ENCODE measurements at places on chromosomes 13 and 19.

GRCh38 chr19:33482476-33482875, 39.1 kb downstream of the PEPD start:
- no peak for DNase-seq

DNA sequence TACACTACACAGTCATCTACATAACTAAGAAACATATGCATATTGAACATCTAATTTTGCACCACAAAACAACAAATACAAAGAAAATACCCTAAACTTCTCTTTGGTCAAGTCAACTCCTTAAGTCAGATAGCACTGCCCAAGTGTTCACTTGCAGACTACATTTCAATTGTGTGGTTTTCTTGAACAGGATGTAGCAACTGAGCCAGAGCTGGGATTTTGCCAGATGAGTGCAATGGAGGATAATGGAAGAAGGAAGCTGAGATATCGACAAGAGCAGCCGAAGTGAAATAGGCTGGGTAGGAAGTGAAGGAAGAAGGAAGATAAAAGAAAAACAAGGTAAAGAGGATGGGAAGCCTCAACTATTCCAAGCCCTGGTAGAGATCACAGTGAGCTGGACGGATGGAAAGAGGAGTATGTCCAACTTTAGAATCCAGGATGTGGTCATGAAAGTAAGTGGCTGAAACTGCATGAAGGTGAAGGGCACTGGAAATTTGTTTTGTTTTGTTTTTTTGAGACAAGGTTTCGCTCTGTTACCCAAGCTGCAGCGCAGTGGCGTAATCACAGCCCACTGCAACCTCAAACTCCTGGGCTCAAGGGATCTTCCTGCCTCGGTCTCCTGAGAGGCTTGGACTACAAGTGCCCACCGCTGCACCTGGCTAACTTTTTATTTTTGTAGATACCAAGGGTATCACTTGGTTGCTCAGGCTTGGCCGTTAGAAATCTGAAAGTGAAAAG, 15.0 kb downstream of the NUFIP1 start:
- no peak for DNase-seq

DNA sequence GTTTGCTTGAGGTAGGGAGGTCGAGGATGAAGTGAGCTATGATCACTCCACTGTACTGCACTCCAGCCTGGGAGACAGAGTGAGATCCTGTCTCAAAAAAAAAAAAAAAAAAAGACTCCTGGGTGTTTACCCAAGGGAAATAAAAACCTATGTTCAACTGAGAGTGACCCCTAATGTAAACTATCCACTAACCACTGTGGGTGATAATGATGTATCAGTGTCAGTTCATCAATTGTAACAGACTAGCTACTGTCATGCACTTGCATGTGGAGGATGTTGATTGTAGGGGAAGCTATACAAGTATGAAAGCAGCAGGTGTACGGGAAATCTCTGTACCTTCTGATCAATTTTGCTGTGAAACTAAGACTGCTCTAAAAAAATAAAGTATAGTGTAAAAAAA, 2.6 kb upstream of the CIB3 start:
- DNase-seq = no peak

DNA sequence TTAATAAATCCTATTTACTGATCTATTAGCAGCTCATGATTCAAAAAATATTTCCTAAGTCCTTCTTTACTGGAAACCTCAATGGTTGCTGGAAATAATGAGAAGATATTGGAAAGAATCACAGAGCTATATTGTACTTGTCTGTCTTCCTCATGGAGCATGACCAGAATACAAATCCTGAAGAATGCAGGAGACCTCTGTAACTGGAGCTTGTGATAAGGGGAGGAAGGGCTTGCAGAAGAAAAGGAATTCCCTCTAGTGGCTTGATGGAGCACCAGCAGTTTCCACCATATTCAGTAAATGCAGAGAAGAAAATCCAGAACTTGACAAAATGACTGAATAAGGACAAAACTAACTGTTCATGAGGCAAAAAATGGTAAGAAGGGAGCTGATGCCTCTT, 1333.1 kb downstream of the EFNB2 start:
- peak; percentile 14 for DNase-seq

GRCh38 chr13:74000876-74001275, 133.3 kb downstream of the KLF12 start:
- DNase-seq = no peak

DNA sequence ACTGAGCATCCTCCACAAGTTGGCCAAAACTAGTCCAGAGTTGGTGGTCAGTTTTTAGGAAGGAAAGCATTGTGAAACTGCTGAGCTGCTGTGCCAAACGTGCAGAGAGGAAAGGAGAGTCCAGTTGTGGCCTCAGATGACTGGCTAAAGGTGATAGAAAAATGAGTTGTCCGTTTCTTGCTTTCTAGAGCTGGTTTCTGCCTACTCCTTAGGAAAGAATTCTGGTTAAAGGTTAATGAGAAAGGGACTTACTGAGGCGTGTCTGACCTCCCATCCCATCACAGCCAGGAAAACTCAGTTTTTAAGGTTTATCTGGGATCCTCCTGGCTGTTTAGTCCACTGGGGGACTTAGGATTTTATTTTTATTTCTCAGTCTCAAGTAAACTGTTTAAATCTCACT, 1186.3 kb downstream of the UQCRFS1 start:
- DNase-seq = no peak

- no peak for DNase-seq
Measured at GRCh38 chr19:46471116-46471733, at the start of gene PNMA8A. Gene PNMA8A, minus strand, starts transcription at chr19:46471563. Its CDS starts 528 bp downstream, at chr19:46471035.

GRCh38 chr19:50657222-50657669, 8.0 kb downstream of the C19orf81 start:
- DNase-seq = no peak

DNA sequence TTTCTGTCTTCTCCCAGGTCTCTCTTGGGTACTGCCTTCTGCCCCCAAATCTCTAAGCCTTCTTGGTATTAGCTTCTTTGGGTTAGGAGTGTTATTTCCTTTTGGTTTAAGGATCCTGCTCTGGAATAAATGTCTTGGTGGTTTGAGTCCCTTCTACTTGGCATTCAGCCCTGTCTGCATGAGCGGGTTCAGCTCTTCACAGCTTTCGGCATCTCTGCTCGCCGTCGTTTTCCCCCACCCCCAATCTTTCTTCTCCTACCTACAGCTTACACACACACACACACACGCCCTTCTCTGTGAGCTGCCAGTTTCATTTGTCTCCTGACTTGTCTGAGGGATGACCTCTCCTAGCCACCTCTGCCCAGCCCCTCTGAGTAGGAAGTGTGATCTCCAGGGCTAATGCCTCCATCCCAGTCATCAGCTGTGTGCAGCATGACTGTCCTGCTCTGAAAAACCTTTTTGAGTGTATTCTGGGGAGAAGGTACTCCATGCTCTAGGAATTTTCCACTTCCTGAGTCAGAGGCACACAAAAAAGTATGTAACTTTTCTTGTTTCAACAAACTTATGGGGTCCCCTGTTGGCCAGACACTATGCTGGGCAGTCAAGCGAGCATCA, 4.7 kb downstream of the CNOT3 start:
- DNase-seq = no peak

GRCh38 chr13:109704771-109705635, 81.4 kb downstream of the IRS2 start:
- peak; percentile 77 for DNase-seq

GRCh38 chr13:49124693-49125304, 95.3 kb upstream of the MLNR start:
- DNase-seq = no peak

DNA sequence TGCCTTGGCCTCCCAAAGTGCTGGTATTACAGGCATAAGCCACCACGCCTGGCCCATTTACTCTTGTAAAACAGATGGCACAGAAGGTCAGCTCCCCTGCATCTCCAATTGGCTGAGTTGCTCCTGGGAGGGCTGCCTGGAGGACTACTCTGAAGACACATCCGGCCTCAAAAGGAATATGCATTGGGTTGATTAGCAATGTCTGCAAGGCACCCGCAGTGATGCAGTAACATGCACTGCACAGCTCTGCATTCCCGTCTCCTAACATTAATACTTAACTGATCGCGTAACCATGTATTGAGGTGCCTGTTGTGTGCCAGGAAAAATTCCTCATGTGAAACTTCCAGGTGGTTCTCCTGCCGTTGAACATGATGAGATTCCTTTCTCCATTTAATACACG, 5.0 kb downstream of the ELAVL3 start:
- DNase-seq = no peak

- DNase-seq = no peak
Measured at GRCh38 chr13:48761256-48761655, 107.5 kb downstream of the CYSLTR2 start.

- no peak for DNase-seq
Measured at GRCh38 chr19:49637821-49638738, 1.9 kb downstream of the RRAS start.

DNA sequence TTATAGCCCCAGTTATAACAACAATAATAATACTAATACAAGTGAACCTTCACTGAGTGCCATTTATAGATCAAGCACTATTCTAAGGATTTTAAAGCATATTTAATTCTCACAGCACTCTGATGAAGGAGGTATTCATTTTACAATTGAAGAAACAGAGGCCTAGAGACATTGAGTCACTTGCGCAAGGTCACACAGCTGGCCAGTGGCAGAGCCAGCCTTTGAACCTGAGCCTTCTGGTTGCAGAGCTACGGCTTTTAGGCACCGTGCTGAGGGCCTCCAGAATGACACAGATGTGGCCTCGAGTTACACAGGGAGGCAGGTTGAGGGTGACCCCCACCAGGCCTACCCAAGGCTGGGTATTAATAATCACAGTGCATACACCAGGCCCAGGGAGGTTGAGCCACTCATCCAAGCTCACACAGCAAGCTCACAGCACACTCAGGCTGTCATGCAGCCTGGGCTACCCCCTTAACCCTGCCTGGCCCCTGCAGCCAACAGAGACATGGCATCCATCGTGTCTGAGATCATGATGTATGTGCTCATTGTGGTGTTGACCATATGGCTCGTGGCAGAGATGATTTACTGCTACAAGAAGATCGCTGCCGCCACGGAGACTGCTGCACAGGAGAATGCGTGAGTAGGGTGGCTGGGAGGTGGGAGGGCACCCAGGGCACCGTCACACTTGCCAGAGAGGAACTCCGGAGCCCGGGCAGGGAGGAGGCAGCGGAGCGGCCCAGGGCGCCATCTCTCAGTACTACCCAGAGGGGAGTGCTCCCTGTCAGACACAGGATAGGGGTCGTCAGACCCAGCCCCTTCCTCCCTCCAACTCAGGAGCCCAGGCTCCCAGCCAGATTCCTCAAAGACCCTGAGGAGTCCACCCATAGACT, 2.7 kb upstream of the HPN start:
- DNase-seq = peak; percentile 78

- no peak for DNase-seq
Measured at GRCh38 chr13:31627097-31627845, 112.1 kb upstream of the RXFP2 start.

GRCh38 chr19:1618157-1619093, 13.2 kb upstream of the UQCR11 start:
- peak; percentile 37 for DNase-seq

DNA sequence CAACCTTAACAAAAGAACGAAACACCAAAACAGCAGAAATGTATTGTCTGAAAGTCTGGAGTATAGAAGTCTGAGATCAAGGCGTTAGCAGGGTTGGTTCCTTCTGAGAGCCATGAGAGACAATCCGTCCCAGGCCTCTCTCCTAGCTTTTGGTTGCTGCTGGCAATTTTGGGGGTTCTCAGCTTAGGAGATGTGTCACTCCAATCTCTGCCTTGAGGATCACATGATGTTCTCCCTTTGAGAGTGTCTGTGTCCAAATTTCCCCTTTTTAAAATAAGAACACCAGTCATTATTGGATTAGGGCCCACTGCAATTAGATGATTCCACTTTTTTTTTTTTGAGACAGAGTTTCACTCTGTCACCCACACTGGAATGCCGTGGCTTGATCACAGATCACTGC, 10.1 kb downstream of the KCNN1 start:
- DNase-seq = no peak

- DNase-seq = peak; percentile 21
Measured at GRCh38 chr13:102597029-102597961, 509 bp downstream of the TPP2 start.

DNA sequence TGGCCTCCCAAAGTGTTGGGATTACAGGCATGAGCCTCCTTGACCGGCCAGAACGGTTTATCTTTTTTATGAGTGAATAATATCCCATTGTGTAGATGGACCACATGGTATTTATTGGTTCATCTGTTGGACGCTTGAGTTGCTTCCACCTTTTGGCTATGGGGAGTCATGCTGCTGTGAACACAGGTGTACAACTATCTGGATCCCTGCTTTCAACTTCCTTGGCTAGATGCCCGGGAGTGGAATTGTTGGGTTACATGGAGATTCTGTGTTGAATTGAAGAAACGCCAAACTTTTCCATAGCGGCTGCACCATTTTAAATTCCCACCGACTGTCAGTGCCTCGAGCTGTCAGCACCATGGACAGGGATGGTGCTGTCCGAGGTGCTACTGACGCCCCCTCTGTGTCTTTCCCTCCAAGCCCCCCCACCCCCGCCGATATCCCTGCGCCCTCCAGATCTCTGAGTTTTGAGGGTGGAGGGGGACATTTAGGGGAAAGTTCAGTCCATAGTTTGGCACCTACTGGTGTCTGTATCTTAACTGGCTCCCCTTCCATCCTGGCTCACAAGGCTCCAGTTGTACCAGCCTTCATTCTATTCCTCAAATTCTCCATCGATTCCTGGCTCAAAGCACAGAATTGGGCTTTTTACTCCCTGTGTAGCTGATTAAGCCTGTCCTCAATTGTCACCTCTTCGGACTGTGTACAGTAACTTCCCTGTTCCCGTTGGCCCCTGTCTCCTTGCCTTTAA, 27.3 kb downstream of the PNPLA6 start:
- no peak for DNase-seq

DNA sequence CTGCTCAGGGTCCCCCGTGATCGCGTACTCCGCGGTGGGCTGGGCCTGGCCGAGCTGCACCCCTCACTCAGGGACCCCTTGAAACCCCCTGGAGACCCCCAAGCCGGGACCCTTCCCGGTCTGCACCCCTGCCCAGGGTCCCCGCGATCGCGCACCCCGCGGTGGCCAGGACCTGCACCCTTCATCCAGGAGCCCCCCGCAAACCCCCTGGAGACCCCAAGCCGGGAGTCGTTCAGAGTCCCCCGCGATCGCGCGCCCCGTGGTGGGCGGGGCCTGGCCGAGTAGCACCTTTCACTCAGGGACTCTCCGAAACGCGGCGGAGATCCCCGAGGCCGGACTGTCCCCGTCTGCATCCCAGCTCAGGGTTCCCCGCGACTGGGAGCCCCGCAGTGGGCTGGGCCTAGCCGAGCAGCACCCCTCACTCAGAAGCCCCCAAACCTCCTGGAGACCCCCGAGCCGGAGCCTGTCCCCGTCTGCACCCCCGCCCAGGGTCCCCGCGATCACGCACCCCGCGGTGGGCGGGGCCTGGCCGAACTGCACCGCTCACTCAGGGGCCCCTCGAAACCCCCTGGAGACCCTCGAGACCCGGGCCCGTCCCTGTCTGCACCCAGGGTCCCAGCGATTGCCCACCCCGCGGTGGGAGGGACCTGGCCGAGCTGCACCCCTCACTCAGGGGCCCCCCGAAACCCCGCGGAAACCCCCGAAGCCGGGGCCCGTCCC, 748 bp downstream of the LMNB2 start:
- DNase-seq = no peak

DNA sequence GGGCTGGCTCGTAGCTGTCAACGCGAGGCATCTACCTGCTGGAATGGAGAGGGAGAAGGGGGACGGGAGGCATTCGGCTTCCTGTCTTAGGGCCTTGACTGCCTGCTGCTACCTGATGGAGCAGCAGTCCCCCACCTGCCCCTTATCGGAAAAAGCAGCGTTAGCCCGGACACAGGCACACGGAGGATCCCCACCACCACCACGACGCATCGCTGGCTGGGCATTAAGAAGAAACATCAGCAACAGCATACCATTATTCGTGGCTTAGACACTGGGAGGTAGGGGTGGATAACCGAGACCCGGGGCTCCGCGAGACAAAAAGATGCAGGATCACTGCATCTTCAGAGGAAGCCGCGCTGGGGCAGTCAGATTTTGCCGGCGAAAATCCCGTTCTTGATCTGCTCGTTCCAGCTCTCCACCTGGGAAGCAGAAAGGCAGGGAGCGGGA, 1.1 kb downstream of the COX6B2 start:
- DNase-seq = no peak

All from hematopoietic multipotent progenitor cell (in vitro differentiated cells).